Natural killer cell treated with Interleukin-12 subunit alpha and Interleukin-12 subunit beta and Interleukin-15 and Interleukin-18, amount 100 ng/mL, for 72 hours (primary cell): ENCODE measurements at places on chromosomes 16 and 17.

DNA sequence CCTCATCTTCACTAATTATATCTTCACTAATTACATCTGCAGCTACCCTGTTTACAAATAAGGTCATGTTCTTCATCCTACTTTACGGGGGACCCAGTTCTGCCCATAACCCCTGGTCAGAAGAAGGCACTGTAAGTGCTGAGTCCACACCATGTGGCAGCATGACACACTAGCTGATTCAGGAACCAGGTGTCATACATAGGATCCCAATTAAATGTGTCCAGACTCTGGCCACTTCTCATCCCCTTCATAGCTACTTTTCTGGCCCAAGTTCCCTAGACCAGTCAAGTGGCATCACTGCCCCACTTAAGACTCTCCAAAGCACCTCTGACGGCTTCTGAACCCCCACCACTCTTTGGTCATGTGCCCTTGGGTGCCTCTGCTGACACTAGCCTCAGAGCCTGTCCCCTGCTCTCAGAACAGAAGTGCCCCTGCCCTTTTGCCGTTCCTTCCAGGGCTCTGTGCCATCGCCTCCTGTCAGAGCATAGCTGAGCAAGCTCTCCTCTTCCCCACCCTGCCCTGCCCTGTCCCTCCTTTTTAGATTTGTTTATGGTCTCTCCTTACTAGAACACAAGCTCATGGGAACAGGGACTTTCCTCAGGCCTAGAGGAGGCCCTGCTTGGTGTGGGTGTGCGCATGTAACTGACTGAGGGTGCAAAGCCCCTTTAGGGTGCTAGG lies 61.1 kb downstream of the B9D1 start:
- DNase-seq: peak; percentile 53
- no peak overlapping the region for H3K4me3 ChIP-seq
- peaks cover 15% of the 10 kb centered on the region for H3K4me1 ChIP-seq

DNA sequence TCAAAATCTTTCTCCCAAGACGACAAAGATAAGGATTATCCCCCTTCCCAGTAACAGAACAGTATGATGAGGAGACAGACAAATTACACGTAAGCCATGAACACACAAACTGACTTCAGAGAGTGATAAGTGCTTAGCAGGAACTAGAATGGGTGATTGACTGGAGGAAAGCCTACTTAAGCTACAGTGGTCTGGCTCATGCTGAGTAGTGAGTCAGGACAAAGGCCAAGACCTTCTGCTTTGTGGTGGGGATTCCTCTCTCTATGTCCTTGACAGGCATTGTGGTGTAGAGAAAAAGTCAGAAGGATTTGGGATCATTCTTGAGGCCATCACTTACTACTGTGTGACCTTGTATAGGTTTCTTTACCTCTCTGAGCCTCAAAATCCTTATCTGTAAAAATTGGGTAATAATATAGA lies 381.9 kb upstream of the CCL2 start:
- no peaks in the 10 kb centered on the region for H3K36me3 ChIP-seq
- peaks cover 16% of the 10 kb centered on the region for H3K27me3 ChIP-seq
- H3K4me3 ChIP-seq: no peak overlapping the region
- H3K4me1 ChIP-seq: no peaks in the 10 kb centered on the region
- H3K27ac ChIP-seq: no peak overlapping the region

DNA sequence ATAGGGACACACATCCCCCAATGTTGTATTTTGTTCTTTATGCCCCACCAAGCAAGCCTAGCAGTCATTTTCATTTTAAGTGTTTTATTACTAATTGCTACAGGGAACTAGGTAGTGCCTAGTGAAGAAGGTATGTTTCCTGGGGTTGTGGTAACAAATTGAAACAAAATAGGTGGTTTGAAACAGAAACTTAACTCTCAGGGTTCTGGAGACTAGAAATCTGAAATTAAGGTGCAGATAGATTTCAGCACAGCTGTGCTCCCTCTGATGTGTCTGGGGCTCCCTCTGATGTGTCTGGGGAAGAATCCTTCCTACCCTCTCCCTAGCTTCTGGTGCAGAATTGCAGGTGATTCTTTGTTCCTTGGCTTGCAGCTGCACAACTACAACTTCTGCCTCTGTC lies 390.1 kb downstream of the ZFHX3 start:
- no peaks in the 10 kb centered on the region for H3K27me3 ChIP-seq
- no peak overlapping the region for H3K4me3 ChIP-seq
- H3K4me1 ChIP-seq: peaks cover 4% of the 10 kb centered on the region

GRCh38 chr16:13139661-13140241 lies 238.4 kb downstream of the SHISA9 start:
- no peak overlapping the region for H3K4me3 ChIP-seq
- no peak overlapping the region for H3K27ac ChIP-seq
- H3K36me3 ChIP-seq: no peaks in the 10 kb centered on the region

GRCh38 chr17:31579265-31579664 lies 187.8 kb downstream of the RAB11FIP4 start:
- H3K27me3 ChIP-seq: no peaks in the 10 kb centered on the region
- no peaks in the 10 kb centered on the region for H3K36me3 ChIP-seq
- no peak for DNase-seq
- H3K4me1 ChIP-seq: peaks cover 15% of the 10 kb centered on the region
- H3K4me3 ChIP-seq: no peak overlapping the region

GRCh38 chr17:27912964-27913363 lies 19.8 kb upstream of the LYRM9 start:
- DNase-seq: no peak
- H3K36me3 ChIP-seq: no peaks in the 10 kb centered on the region
- H3K27me3 ChIP-seq: peaks cover 10% of the 10 kb centered on the region
- no peak overlapping the region for H3K27ac ChIP-seq

DNA sequence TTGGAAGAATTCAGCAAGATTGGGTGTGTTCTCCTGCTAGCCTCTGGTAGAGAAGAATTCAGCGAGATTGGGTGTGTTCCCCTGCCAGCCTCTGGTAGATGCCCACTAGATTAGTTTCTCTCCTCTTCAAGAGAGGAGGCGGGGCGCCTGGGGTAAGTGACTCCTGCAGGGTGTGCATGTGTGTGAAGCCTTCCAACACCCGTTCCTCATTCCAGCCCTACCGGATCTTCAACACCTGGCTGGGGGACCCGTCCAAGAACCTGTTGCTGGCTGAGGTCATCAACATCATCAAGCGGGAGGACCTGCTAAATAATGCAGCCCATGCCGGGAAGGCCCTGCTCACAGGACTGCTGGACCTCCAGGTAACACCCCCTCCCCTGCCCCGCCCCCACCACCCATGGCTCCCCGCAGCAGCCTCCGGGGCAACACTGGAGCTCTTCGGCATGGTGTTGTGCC lies 21.3 kb downstream of the TMEM186 start:
- H3K27ac ChIP-seq: no peak overlapping the region
- no peak for DNase-seq
- H3K27me3 ChIP-seq: no peaks in the 10 kb centered on the region
- peaks cover 4% of the 10 kb centered on the region for H3K36me3 ChIP-seq
- H3K4me1 ChIP-seq: no peaks in the 10 kb centered on the region
- no peak overlapping the region for H3K4me3 ChIP-seq

- no peak for DNase-seq
- H3K4me1 ChIP-seq: no peaks in the 10 kb centered on the region
- no peak overlapping the region for H3K4me3 ChIP-seq
- no peak overlapping the region for H3K27ac ChIP-seq
- peaks cover 6% of the 10 kb centered on the region for H3K27me3 ChIP-seq
- H3K36me3 ChIP-seq: no peaks in the 10 kb centered on the region
Observed at GRCh38 chr16:20042848-20043247, 30.8 kb downstream of the GPR139 start.

GRCh38 chr16:57759541-57760356 lies 24.2 kb downstream of the KATNB1 start:
- no peak for DNase-seq
- no peak overlapping the region for H3K4me3 ChIP-seq
- H3K4me1 ChIP-seq: no peaks in the 10 kb centered on the region
- H3K27me3 ChIP-seq: no peaks in the 10 kb centered on the region

DNA sequence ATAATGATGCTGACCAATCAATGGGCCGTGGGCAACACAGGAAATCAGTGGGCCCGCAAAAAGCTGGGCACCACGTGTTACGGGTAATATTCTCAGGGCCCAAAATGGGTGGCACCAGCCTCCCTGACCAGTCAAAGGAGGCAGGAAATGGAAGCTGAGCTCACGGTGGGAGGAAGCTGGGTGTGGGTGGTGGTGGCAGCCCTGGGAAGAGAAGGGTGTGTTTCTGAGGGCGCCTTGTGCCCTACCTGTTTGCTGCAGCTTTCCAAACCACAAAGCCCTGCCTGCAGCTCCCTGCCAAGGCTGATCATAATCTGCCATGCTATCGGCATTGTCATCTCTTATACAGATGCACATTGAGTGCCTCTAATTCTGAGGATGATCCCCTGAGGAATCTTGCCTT lies 457.9 kb downstream of the SLC39A11 start:
- H3K27ac ChIP-seq: no peak overlapping the region
- no peak for DNase-seq
- no peaks in the 10 kb centered on the region for H3K36me3 ChIP-seq
- peaks cover 7% of the 10 kb centered on the region for H3K4me1 ChIP-seq
- peaks cover 8% of the 10 kb centered on the region for H3K27me3 ChIP-seq

DNA sequence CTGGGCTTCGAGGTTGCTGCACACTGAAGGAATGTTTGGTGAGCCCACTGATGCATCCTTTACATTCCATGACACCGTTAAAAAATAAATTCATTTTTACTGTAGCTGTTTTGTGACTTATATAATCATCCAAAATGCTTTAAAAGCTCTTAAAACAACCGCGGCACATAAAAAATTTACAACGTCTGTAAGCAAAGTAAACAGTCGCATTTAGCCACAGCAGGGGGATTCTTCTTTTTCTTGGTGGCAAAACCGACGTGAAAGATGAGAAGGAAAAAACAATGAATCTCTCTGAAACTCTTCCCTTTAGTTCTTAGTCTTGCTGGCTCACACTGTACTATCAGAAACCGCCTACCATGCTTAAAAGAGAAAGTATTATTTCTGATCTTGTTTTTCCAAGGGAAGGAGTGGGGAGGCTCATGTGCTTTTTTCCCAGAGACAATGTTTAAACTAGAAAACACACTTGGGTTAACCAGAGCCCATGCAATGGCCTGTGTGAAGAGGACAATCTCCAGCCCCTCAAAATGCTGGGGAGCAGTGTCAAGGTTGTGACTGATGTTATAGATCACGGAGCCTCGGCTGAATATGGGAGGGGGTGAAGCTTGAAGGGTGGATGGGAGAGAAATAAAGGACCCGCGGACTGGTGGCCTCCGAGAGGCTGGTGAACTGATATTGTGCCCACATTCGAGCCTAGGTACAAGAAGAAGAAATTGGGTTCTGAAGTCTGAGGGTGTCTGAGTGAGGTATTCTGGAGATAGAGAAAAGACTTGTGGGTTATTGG lies 91.1 kb downstream of the IRF8 start:
- peak overlapping the region; percentile 28 for H3K4me3 ChIP-seq
- no peaks in the 10 kb centered on the region for H3K27me3 ChIP-seq
- DNase-seq: peak; percentile 26
- H3K36me3 ChIP-seq: no peaks in the 10 kb centered on the region

- no peak for DNase-seq
- peaks cover 4% of the 10 kb centered on the region for H3K36me3 ChIP-seq
- H3K27ac ChIP-seq: no peak overlapping the region
Observed at GRCh38 chr16:61324044-61324443, 712.2 kb downstream of the CDH8 start.

- no peak overlapping the region for H3K4me3 ChIP-seq
- H3K36me3 ChIP-seq: no peaks in the 10 kb centered on the region
- no peak for DNase-seq
- H3K4me1 ChIP-seq: peaks cover 11% of the 10 kb centered on the region
- no peaks in the 10 kb centered on the region for H3K27me3 ChIP-seq
Observed at GRCh38 chr17:16889088-16889465, 82.8 kb downstream of the TNFRSF13B start.

DNA sequence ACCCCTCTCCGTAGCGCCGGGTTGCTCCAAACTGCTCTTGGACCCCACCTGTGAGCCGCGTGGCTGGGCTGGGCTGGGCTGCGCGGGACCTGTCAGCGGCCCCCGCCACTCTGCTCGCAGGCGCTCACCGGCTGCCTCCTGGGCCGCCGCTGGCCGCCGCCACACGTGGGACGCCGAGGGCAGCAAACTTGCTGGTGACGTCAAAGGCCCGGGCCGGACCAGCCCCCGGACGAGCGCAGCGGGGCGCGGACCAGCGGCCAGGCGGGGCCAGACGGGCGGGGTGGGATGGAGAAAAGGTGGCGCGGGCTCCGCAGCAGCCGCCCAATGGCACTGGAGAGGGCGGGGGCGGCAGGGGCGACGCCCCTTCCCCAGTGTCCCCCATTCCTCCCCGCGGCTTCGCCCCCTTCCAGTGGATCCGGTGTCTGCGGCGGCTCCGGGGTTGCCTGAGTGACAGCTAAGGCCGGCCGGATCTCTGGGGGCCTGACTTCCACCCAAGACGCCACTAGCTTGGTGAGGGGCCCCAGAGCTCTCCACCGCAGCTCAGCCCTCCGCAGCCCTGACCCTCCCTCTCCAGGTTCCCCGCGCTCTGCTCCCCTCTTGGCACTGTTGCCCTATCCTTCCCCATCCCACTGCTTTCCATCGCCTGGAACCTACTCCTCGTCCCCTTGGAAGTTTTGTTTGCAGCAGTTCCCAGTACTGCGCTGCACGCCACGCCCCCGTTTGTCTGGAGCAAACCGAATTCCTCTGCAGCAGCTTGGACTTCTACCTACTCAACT lies at the start of gene HS3ST3A1:
Gene HS3ST3A1, minus strand, starts transcription at position 154 of the 776 bp plus-strand sequence. CDS start 800 bp downstream, outside the sequence.
- H3K36me3 ChIP-seq: no peaks in the 10 kb centered on the region
- peak within 1 kb of the TSS; percentile 9 for H3K4me3 ChIP-seq
- H3K27ac ChIP-seq: no peak within 1 kb of the TSS
- H3K27me3 ChIP-seq: peaks cover 45% of the 10 kb centered on the region
- H3K4me1 ChIP-seq: peaks cover 3% of the 10 kb centered on the region

DNA sequence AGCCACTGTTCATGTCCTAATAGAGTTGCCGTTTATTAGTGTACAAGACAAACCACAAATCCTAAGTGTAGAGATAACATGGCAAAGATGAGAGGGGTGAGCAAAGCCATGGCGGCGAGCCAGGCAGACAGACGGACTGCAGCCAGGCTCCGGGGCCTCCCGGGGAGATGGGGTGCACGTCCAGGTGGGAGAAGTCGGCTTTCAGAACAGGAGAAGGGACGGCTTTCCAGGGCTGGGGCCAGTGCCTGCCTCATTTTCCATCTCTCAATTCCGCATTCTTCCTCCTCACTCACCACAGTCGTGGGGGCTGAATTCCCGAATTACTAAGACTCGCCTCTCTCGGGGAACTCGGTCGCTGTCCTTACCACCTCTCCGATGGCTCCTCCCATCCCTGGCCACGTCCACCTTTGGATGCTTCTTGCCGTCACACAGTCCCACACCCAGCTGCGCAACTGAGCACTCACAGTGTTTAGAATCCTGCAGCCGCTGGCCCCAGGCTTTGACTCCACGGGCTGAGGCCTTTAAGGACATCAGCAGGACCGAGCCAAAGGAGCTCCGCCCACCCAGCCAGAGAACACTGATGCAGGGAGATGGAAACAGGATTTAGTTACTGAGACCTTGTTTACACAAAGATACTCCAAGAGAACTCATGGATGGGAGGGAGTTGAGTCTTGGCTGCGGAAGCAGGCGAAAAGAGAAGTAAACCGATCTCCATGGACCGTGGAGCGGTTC lies 59.7 kb downstream of the RNF112 start:
- no peak overlapping the region for H3K27ac ChIP-seq
- no peaks in the 10 kb centered on the region for H3K36me3 ChIP-seq
- H3K4me1 ChIP-seq: no peaks in the 10 kb centered on the region
- H3K27me3 ChIP-seq: peaks cover 5% of the 10 kb centered on the region
- no peak for DNase-seq

- peaks cover 35% of the 10 kb centered on the region for H3K4me1 ChIP-seq
- no peaks in the 10 kb centered on the region for H3K27me3 ChIP-seq
- peak overlapping the region; percentile 18 for H3K4me3 ChIP-seq
- H3K27ac ChIP-seq: no peak overlapping the region
- DNase-seq: no peak
- peaks cover 20% of the 10 kb centered on the region for H3K36me3 ChIP-seq
Observed at GRCh38 chr16:48282636-48283263, 35.4 kb upstream of the ABCC11 start.

- H3K4me1 ChIP-seq: peaks cover 2% of the 10 kb centered on the region
- H3K27ac ChIP-seq: no peak overlapping the region
- H3K36me3 ChIP-seq: no peaks in the 10 kb centered on the region
- no peaks in the 10 kb centered on the region for H3K27me3 ChIP-seq
Observed at GRCh38 chr17:61196302-61196704, 203.3 kb upstream of the TBX2 start.
